H1 (cell line): ENCODE measurements at places on chromosomes 12 and 14. TPM values are rescaled to one million over a fixed set of nuclear protein-coding genes. Genes with fewer than 3 reads are reported as not detected.

DHH gene
- total RNA-seq, result 0.11 and 0.13 TPM in 2 replicates

SYT1 gene
- 34.6 and 35.3 TPM in 2 replicates for total RNA-seq

DNA sequence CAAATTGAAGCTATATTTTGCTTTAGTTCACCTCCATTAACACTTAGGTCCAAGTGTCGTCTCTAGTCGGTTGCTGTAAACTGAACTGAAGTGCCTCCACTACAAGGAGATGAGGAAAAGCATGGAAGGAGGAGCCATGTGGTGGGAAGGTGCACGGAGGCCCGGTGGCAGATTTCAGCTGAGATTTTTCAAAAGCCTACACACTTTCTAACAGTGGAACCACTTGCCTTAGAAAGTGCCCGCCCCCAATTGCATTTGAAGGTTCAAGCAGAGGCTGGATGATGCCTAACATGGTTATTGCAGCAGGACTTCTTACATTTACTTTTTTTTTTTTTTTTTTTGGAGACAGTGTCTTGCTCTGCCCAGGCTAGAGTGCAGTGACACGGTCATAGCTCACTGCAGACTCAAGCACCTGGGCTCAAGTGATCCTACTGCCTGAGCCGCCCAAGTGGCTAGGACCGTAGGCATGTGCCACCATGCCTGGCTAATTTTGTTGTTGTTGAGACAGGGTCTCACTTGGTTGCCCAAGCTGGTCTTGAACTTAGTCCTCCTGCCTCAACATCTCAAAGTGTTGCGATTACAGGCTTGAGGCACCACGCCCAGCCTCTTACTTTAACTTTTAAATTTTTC lies 27.6 kb downstream of the EML1 start:
- H3K36me3 ChIP-seq, result no peaks in the 10 kb centered on the region
- no peak overlapping the region for H3K27ac ChIP-seq
- DNase-seq, result no peak
- no peak overlapping the region for H3K4me3 ChIP-seq
- H3K4me1 ChIP-seq, result peaks cover 14% of the 10 kb centered on the region
- H3K27me3 ChIP-seq, result no peaks in the 10 kb centered on the region

DNA sequence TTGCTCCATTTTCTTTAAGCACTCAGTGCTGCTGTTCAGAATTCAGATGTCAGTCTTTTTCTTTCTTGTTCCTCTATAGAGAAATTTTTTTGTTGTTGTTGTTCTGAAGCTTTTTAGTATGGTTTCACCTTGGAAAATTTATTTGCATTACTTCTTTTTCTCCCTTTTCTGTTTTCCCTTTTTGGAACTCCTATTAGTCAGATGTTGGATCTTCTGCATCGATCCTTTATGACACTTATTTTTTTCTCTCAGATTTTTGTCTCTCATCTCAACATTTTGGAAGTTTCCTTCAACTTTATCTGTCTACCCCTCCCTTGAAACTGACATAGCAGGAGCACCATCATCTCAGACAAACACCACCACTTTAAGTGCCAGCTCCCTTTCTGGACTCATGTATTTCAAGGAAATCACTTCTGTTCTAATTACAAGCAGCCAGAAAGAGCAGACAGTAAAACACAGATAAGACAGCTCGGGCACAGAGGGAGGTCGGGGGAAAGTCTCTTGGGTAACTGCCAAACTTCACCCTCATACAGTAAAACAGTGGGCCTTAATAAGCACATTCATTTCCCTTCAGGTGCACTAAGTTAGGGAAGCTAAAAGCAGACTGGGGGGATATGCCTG lies 222.7 kb upstream of the PLXNC1 start:
- no peak overlapping the region for H3K4me3 ChIP-seq
- DNase-seq, result no peak
- no peaks in the 10 kb centered on the region for H3K4me1 ChIP-seq
- H3K36me3 ChIP-seq, result no peaks in the 10 kb centered on the region
- H3K27me3 ChIP-seq, result no peaks in the 10 kb centered on the region

DNA sequence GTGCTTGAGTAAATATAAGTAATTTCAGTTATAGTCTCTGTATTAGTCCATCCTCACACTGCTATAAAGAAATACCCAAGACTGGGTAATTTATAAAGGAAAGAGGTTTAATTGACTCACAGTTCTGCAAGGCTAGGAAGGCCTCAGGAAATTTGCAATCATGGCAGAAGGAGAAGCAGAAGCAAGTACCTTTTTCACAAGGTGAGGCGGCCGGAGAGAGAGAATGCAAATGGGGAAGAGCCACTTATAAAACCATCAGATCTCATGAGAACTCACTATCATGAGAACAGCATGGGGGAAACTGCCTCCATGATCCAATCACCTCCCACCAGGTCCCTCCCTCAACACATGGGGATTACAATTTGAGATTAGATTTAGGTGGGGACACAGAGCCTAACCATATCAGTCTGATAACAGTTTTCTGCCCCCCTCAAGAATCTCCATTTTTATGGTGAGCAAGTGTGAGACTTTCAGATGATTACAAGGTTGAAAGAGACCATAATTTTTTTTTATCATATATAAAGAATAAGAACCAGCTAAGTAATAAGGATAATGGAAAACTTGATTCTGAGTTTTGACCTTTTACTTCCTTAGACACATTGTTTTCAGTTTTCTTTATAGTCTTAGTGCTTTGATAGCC lies 35.6 kb downstream of the LEMD3 start:
- H3K27ac ChIP-seq, result no peak overlapping the region
- no peaks in the 10 kb centered on the region for H3K27me3 ChIP-seq
- no peaks in the 10 kb centered on the region for H3K4me1 ChIP-seq
- H3K4me3 ChIP-seq, result no peak overlapping the region
- no peaks in the 10 kb centered on the region for H3K36me3 ChIP-seq

GRCh38 chr12:57632958-57633840 lies at the start of gene B4GALNT1:
Gene B4GALNT1 (minus strand): TSS chr12:57633201. CDS start chr12:57632132, 1,069 bp downstream.
- H3K4me3 ChIP-seq, result peak within 1 kb of the TSS; percentile 83
- peaks cover 64% of the 10 kb centered on the region for H3K27me3 ChIP-seq
- H3K4me1 ChIP-seq, result peaks cover 10% of the 10 kb centered on the region
- no peak within 1 kb of the TSS for H3K27ac ChIP-seq

DNA sequence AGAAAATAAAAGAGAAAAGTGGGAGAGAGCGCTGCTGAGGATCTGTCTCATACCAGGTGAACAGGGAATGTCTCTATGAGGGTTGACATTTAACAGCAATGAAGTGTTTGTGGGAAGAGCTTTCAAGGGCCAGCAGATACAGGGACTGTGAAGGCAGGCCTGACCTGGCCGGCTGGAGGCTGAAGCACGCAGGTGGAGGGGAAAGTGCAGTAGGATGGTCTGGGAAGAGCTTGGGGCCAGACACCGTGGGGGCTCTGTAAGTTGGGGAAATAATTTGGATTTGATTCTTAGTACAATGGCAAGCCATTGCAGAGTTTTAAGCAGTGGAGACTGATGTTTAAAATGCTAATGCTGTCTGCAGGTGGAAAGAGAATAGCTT lies 23.8 kb upstream of the DHRS2 start:
- H3K4me3 ChIP-seq, result no peak overlapping the region
- DNase-seq, result no peak
- H3K27ac ChIP-seq, result no peak overlapping the region
- no peaks in the 10 kb centered on the region for H3K36me3 ChIP-seq
- H3K27me3 ChIP-seq, result no peaks in the 10 kb centered on the region
